Motor neuron (in vitro differentiated cells): ENCODE measurements at places on chromosomes 4 and X.

DNA sequence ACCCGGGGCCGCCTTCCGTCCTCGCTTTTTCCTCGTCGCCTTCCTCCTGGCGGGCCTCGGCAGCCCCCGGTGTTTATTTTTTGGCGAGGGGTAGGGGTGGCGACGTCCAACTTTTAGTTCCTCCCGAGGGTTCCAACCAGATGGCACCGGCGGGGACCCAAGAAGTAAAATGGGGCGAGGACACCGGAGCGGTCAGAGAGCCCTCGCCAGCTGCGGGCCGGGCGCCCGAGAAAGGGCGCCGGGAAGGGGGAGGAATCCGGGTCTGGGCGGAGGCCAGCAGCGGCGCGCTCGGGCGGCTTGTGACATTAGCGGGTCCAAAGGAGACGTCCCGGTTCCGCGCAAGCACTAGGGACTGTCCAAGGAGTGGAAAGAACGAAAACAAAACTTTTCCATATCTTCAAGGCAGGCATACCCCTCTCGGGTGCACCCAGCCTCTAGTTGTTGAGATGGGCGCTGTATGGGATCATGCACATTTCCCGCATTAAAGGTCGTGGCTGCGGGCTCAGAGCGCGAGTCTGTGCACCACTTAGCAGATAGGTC is 691 bp upstream of the USP46 start:
- peak; percentile 28 for ATAC-seq

DNA sequence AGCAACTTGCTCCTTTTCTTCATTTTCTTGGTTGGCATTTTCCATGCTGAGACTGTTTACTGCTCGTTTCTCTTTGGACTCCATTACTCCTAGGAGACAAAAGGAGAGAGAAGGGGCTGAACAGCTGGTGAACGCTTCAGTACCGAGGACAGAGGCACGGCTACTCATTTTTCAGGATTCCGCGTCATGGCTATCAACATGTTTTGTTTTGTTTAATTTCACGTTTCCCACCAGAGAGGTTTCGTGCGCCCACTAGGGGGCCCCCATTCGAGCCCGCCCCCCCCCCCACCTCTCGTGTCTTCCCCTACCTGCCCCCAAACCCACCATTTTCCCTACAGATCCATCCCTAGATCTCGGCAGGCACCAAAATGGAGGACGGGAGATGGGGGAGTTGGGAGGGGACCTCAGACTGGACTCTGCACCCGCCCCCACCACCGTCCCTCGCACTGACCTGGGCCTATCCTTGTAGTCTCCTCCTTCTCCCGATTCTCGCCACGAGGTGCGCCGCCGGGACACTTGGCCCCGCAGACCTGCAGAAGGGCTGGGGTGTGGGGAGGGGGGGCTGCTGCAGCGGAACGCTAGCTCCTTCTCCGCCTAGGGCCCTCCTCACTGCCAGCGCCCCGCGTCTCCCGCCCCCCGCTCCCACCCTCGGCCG is 653 bp downstream of the BEX1 start:
- ATAC-seq = peak; percentile 67

GRCh38 chr4:54090404-54090803 is 9.6 kb upstream of the GSX2 start:
- ATAC-seq = no peak

- ATAC-seq = no peak
These were observed 230.1 kb upstream of the ARSJ start for GRCh38 chr4:114209584-114209983.

DNA sequence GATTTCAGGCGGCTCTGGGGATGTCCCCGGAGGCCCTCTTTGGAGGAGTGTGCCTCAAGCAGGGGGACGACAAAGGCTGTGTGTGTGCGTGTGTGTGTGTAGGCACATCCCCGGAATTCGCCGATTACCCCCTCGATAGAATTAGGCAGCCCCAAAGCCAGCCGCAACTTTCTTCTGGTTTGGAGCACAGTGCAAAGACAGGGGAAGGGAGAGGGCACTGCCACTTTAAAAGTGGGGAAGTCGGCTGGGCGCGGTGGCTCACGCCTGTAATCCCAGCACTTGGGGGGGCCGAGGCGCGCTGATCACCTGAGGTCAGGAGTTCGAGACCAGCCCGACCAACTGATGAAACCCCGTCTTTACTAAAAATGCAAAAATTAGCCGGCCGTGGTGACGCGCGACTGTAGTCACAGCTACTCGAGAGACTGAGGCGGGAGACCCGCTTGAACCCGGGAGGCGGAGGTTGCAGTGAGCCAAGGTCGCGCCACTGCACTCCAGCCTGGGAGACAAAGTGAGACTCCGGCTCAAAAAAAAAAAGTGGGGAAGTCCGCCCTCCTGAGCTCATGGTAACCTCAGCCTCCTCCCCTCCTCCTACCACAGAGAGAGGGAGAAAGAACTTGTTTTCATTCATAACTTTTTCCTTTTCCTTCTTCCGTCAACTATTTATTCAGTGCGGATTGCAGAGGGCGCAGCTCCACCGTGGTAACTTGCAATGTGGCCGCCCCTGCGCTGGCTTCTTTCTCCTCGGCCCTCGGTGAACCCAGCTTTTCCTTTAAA is 2.4 kb downstream of the SPRY1 start:
- ATAC-seq = peak; percentile 38

DNA sequence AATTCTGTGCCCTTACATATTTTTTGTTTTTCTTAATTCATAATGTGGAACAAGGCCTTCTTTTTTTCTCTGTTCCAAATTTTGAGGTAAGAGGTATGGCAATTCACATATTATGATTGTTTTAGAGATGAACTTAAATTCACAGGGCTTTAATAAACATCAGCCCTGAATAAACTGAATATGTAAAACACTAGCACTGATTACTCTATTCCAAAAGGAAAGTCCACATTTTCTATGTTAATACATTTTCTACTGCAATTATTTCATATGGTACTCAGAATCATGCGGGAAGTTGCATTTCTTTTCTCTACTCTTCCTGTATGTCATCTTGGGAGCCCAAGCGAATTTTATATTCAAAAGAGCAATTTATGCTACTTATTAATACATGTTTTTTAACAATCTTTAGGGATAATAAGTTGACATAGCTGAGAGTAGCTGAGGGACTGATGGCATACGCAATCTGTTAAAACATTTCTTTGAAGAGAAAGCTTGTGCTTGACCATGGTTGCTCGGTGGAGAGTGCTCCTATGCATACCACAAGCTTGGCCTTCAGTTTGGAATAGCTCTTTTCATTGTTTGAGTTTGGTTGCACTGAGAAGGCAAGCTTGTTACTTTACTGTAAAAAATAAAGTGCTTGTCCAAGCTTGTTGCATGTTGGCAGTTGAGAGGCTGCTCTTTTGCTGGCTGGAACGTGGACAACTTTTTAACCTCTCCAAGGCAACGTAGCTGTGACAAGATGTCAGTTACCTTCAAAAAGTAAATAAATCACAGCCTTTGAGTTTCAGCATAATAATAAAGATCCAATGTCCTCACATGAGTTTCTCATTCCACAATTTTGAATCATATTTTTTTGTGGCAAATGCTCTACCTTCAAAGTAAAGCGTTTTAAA is 196.3 kb upstream of the SPRY1 start:
- ATAC-seq = no peak

DNA sequence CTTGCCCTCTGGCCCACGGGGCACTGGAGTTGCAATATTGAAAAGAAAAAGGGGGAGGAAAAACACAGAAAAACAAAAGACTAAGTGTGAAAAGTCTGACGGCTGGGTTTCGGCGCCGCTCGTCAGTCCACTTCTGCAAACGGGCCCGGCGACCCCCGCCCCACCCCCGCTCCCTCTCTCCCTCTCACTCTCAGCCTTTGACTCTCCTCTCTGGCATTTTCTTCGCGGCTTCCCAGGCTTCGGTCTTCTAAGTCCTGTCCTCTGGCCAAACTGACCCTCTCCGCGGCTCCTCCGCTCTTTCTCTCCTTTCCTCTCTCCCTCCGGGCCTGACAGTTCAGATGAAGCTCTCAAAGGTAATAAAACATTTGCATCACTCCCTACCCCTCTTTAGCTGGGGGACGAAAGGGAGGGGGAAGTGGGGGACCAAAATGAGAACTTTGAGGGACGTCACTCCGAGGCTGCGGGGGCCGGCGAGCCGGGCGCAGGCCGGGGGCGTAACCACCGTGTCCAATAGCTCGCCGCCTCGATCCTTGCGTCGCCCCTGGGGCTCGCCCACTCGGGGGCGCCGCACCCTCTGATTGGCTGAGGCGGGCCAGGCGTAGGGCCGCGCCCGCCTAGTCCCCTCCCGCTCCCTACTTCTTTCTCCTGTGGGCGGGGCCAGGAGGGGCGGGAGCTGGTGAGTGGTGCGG is at the start of gene NKX6-1:
Gene NKX6-1 (minus strand): TSS at position 358 of the 689 bp plus-strand sequence. CDS start 1,064 bp downstream, outside the sequence.
- peak; percentile 94 for ATAC-seq

GRCh38 chrX:150527108-150527507 is 41.3 kb upstream of the MTM1 start:
- ATAC-seq = no peak

- no peak for ATAC-seq
These were observed 791.9 kb downstream of the FAT4 start for GRCh38 chr4:126106658-126107057.

GRCh38 chr4:19888587-19888986 is 363.1 kb upstream of the SLIT2 start:
- no peak for ATAC-seq

- ATAC-seq = no peak
These were observed 7.0 kb upstream of the HAUS7 start for GRCh38 chrX:153477364-153477857.

DNA sequence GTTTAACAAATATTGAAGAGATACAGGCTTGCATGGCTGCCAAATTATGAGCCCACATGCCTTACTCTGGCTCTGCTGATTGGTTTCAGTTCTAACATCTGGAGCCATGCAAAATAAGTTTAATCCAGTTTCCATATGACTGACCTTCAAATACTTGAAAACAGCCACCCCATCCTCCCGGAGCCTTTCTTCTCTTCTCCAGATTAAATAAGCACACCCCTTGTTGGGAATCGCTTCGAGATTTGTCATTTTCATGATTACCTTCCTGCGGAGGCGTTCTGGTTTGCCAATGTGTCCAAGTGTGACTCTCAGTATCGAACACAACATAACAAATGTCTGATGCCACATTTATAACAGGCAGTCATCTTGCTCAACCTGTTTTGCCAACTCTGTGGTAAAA is 101.6 kb upstream of the JADE1 start:
- no peak for ATAC-seq

- no peak for ATAC-seq
These were observed 41.8 kb downstream of the SULT1B1 start for GRCh38 chr4:69718396-69719271.

GRCh38 chr4:20809812-20810211 is 109.6 kb downstream of the PACRGL start:
- ATAC-seq = no peak

DNA sequence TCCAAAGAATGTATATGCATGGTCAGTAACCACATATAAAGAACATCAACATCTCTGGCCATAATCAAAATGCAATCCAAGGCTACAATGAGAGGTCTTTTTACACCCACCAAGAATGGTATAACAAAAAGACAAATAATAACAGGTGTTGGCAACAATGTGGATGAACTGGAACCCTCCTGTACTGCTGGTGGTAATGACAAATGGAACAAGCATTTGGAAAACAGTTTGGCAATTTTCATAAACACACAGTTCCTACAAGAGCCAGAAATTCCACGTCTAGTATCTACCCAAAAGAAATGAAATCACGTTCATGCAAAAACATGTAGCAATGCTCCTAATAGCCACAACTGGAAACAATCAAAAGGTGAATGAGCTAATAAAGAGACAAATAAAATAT is 11.7 kb downstream of the UGT2B4 start:
- ATAC-seq = no peak

- no peak for ATAC-seq
These were observed 221.6 kb downstream of the DCLK2 start for GRCh38 chr4:150299816-150300215.

DNA sequence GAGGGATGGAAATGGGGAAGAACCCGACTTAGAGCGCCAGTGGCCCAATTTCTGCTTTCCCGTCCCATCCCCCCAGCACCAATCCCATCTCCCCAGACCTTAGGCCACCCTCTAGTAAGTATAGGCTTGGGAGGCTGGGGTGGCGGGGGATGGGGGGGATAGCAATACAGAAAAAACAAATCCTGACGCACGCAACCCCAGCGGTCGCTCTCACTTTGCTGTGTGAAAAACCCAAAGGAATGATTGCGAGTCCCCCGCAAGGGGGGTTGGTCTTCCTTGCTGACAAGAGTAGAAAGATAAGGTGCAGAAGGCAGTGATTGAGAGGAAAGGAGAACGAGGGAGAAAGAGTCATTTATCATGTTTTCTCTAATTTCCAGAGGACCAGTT is 863 bp downstream of the CPE start:
- ATAC-seq = peak; percentile 25

- peak; percentile 34 for ATAC-seq
These were observed 67.4 kb downstream of the EMCN start for GRCh38 chr4:100450449-100450848.

- ATAC-seq = no peak
These were observed 228.5 kb downstream of the SLC7A11 start for GRCh38 chr4:138013625-138014024.

DNA sequence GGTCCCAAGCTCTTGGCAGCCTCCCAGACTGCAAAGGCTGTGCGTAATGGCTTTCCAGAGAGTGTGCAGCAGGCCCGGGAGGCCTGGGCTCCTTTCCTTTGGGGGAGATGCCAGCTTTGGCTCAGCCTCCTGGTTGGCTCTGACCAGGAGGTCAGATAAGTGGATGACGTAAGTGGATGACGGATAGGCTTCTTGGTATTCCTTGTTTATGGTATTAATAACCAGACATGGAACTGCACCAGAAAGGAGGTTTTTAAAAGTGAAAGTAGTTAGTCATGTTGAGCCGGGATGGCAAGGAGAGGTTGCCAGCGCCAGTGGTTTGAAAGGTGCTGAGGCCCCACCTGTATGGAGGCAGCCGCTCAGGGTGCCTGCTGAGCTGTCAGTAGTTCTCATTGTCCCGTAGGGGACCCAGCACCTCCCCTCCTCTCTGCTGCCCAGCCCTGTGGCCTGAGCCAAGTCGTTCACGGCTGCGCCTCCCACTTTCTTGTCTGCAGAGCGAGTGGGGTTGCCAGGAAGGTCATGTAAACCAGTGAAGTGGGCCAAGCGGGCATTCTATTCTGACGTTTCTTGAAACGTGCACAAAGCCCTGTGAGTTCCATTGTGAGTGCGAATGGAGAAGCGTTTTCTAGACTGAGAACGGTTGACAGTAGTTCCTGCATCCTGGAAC is 28.7 kb upstream of the STOX2 start:
- ATAC-seq = no peak

GRCh38 chr4:173411106-173411693 is 12.3 kb upstream of the SCRG1 start:
- no peak for ATAC-seq

DNA sequence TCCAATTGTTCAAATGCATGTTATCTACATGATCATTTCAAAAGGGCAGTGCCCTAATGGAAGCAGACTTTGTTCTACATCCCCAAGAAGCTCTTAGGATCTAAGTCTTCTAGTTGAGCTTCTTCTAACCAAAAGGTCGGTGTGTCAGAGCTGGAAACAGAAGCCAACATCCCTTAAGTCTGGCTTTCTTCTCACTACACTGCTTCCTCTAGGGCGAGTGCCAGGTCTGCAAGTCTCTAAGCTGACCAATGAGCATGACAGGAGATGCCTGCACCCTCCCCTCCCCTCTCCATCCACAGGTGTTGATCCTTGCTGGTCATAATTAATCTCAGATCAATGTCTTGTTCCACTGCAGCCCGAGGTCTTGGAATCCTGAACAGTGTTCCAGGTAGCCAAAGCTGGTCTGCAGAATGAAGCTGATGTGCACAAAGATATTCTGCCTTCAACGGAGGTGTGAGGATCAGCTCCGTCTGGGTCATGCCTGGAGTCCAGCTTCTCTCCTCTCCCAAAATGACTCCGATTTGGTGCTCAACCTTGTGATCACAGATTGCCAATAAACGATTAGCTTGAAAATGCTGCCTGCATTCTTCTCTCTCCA is 44.1 kb downstream of the WDR1 start:
- no peak for ATAC-seq
